ENCODE measurements at places on chromosomes 5 and 9. TPM values are rescaled to one million over a fixed set of nuclear protein-coding genes. Genes with fewer than 3 reads are reported as not detected.

GRCh38 chr5:113487781-113488644 is at the start of gene MCC:
TSS of gene MCC (minus strand) at chr5:113488453.
- peak within 1 kb of the TSS; percentile 60 for H3K4me3 ChIP-seq
- H3K4me1 ChIP-seq: peaks cover 12% of the 10 kb centered on the region
- no peaks in the 10 kb centered on the region for H3K36me3 ChIP-seq
- peak; percentile 83 for DNase-seq
- H3K27ac ChIP-seq: no peak within 1 kb of the TSS

DNA sequence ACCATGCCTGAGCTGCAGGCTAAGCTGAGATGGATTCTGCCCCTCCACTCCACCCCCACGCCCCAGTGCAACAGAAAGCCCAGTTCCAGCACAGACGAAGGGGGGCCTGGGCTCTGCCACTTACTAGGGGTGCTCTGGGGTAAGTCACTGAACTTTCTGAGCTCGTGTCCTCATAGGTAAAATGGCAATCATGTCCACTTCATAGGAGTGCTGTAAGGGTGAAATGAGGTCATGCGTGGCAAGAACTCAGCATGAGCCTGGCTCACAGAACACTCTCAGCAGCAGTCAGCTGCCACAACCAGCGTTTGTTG is 8.4 kb upstream of the PSD2 start:
- H3K36me3 ChIP-seq: no peaks in the 10 kb centered on the region
- H3K27me3 ChIP-seq: peaks cover 26% of the 10 kb centered on the region
- peaks cover 3% of the 10 kb centered on the region for H3K4me1 ChIP-seq

DNA sequence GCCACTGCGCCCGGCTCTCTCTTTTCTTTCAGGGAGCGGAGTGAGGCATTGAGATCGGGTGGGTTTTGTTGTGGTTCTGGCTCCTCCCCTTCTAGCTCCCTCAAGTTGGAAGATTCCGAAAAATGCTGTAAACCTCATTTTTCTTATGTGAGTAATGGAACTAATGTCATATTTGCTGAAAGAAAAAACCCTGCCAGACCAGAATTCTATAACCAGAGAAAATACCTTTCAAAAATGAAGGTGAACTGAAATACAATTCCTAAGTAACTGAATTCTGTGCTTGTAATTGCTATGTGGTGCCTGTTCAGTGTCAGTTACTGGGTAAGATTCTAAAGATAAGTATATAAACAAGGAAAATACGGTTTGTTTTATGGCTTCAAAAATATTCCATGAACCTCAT is 30.9 kb upstream of the CDK20 start:
- peaks cover 7% of the 10 kb centered on the region for H3K4me1 ChIP-seq
- no peaks in the 10 kb centered on the region for H3K27me3 ChIP-seq
- no peaks in the 10 kb centered on the region for H3K36me3 ChIP-seq
- DNase-seq: no peak

The ZFP2 gene
- polyA plus RNA-seq: 2.5 TPM

The ARHGEF28 gene
- polyA plus RNA-seq: 16.6 TPM

The NOP16 gene
- polyA plus RNA-seq: 27.6 TPM

Data from large intestine (tissue), 12 donors.